NCI-H1930 (cell line): ENCODE measurements at places on chromosomes 1 and 21.

DNA sequence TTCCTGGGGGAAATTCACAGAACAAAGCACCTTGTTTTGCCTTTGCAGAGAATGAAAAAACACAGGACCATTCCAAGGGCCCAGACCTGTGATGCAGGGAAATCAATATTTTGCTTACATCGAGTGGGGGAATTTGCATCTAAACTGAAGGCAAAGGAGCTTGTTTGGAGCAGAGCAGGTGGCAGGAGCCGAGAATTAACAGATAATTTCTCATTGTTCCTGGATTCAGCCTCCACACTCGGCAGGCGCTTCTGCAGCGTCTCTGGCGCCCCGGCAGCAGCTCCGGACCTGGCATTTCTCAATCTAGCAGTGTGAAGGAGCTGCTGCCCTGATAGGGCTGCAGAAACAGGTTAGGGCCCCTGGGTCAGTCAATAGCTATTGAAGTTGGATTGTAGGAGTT is 2.0 kb upstream of the SYT6 start:
- no peak for DNase-seq

DNA sequence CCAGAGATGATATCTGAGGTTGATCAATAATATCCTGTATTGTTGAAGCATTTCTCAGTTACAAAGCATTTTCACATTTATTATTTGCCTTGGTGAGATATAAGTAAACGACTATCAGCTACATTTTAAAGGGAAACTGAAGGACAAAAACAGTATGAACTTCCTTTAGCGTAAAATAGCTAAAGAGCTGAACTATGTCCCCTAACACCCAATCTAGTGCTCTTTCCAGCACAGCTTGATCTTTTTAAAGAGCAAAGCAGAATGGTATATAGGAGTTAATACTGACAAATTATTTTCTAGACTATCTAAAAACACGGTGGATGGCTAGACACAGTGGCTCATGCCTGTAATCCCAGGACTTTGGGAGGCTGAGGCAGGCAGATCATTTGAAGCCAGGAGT is 3.5 kb downstream of the TRIM33 start:
- no peak for DNase-seq

GRCh38 chr1:82785268-82785790 is 984.6 kb downstream of the ADGRL2 start:
- DNase-seq: no peak

- no peak for DNase-seq
Measured at GRCh38 chr1:32200226-32201010, at the start of gene CCDC28B. Gene CCDC28B, plus strand, starts transcription at chr1:32200595. Its CDS starts 1,341 bp downstream, at chr1:32201936.

- DNase-seq: no peak
Measured at GRCh38 chr1:211068976-211069375, 65.0 kb downstream of the KCNH1 start.

GRCh38 chr1:81314513-81315233 is 486.1 kb upstream of the ADGRL2 start:
- no peak for DNase-seq

DNA sequence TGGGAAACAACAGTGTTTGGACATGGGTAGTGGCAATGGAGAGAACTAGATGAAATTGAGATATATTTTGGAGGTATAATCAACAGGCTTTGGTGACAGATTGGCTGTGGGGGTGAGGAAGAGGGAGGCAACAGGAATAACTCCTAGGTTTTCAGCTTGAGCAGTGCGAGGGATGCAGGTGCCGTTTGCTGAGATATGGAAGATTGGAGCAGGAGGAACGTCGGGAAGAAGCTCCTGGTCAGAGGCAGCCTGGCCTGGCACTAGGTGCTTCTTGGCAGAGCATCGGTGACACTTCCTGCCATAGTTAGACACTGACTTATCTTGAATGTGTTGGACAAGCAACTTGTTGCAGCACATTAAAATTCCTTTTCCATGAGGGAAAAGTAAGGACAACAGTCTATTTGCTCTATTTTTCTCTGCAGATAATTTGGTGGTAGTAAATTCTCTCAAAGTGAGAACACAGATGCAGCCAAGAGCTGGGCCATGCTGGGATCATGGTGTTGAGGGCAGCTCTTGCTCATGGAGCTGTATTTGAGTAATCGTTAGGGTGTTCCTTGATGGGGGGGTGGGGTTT is 21.5 kb upstream of the MYSM1 start:
- DNase-seq: no peak

- DNase-seq: no peak
Measured at GRCh38 chr1:30274173-30274970, 449.0 kb downstream of the MATN1 start.

GRCh38 chr1:10538646-10539355 is 64.1 kb downstream of the PEX14 start:
- no peak for DNase-seq

GRCh38 chr21:35197191-35197590 is 148.1 kb upstream of the RUNX1 start:
- no peak for DNase-seq

GRCh38 chr1:200265881-200266280 is 144.0 kb downstream of the ZNF281 start:
- DNase-seq: no peak

- no peak for DNase-seq
Measured at GRCh38 chr1:237684236-237684635, 206.5 kb downstream of the ZP4 start.

GRCh38 chr21:43664358-43664757 is 5.0 kb downstream of the RRP1B start:
- DNase-seq: no peak

GRCh38 chr21:34795175-34795547 is 126.4 kb downstream of the CLIC6 start:
- DNase-seq: no peak

- no peak for DNase-seq
Measured at GRCh38 chr1:1422465-1423244, 1.6 kb upstream of the ANKRD65 start.

DNA sequence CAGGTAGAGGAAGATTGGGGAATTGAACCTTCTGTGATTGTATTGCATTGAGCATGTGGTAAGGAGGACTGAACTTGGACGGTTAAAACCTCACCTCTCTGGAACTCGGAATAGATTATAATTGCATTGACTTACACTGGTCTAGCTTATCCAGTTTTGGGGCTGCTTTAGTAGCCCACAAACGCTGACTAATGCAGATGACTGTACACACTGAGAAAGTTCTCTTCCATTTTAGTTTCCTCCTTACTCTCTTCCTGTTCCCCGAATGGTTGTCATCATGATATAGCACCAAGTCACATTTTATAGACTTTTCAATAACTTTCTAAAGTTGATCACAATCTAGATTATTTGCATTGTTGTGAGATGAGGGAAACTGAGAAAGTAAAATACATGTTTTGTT is 78.2 kb downstream of the NFIA start:
- no peak for DNase-seq

DNA sequence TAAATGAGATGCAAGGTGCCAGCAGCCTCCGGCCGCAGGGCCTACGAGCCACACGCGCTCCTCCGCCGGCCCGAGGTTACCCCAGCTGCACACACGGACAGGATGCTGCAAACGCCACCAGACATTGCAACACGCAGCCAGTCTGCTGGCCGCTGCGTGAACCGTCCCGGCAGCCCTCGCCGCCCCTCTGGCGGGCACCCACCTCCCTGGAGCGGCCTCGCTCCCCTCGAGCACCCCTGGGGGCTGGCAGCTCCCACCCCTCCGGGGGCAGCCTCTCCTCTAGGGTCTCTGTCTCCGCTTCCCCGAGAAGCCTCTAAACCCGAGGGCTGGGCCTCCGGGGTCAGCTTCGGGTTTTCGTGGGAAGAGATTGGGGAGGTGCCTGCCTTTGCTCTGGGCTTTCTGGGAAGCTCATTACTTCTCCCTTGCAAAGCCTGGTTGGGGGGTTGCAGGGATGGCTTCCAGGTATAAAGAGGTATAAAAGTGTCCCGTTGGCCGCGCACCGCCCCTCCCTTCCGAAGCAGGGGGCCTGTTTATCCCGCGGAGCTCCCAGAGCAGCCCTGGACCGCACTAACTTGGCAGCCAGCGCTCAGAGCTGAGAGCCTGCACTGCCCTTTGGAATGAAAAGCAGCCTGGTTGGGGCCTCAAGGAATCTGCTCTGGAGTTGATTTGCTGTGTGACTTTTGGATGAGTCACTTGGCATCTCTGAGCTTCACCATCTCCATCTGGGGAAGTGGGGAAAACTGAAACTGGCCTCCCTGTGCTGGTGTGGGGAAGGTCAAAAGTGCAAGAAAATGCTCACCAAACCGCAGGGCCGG is 21.8 kb downstream of the DHRS3 start:
- no peak for DNase-seq

DNA sequence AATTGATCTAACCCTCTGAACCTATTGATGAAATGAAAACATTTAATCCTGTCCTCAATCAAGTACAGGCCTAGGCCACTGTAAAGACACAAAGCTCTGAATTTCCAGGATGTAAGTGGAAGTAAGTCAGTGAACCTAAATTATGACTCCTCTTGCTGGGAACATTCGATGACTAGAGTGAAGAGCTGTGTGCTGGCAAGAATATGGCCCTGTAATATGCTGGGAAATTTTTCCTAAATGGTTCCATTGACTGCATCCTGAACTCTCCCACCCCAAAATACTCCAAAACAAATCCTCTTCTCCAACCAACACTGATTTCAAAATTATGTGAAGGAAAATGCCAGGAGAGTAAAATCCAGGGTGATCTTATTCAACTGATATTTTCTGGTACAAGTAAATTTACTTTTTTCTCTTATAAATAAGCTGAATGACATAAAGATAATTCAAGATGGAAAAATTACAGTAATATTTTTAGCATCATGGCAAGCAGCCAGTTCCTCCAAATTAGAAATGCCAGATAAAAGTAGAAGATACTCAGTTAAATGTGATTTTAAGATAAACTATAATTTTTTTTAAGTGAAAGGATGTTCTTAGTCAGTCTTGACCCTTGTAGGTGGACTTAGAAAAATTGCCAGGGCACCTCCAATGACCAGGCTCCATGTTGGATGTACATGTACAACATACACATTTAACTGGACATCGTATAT is 269.4 kb downstream of the PTGER3 start:
- no peak for DNase-seq

DNA sequence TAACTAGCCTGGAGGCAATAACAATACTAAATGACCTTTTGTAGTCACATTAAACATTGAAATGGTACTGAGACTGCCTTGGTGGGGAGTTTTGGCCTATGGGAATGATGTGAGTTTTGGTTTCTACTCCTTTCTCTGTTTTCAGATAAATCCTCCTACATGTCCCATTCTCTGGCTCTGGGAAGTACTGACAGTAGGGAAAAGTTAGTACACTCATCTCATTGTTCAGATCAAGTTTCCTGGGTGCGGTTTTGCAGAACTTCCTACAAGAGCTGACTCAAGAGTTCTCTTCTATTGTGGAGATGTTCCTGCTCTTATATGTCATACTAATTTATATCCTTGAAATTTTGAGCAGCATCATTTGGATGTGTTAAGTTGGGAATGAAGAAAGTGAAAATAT is 74.2 kb upstream of the MACF1 start:
- no peak for DNase-seq

DNA sequence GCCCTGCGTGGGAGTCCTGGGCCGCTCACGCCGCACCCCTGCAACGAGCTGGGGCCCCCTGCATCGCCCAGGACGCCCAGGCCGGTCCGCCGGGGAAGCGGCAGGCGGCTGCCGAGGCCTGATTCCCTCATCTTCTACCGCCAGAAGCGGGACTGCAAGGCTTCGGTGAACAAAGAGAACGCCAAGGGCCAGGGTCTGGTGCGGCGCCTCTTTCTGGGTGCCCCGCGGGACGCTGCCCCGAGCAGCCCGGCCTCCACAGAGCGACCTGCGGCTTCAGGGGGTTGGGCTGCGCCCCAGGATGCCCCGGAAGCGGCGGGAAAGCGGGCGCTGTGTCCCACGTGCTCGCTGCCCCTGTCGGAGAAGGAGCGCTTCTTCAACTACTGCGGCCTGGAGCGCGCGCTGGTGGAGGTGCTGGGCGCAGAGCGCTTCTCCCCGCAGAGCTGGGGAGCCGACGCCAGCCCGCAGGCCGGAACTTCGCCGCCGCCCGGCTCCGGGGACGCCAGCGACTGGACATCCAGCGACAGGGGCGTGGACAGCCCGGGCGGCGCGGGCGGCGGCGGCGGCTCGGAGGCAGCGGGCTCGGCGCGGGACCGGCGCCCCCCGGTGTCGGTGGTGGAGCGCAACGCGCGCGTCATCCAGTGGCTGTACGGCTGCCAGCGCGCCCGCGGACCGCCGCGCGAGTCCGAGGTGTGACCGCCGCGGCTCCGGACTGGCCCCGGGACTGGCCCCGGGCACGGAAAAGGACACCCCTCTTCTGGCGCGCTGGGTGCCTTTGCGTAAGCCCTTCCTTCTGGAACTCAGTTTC is 2.7 kb downstream of the FAM110D start:
- DNase-seq: peak; percentile 50

DNA sequence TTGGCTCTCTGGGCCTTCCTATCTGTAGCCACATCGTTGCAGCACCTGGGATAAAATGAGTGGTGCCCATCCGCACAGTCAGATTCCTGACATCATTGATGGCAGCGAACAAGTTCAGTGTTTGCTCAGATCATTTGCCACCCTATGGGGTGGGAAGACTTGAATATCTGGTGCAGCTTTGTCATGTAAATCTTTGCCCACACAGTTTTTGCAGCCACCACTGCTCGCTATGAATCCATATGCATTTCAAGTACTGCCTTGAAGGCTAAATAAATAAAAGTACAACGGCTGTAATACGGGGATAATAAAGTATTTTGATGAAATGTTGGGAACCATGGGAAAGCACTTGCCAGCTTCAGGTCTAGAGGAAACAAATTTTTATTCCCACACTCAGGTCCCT is 56.3 kb upstream of the COA6 start:
- no peak for DNase-seq

DNA sequence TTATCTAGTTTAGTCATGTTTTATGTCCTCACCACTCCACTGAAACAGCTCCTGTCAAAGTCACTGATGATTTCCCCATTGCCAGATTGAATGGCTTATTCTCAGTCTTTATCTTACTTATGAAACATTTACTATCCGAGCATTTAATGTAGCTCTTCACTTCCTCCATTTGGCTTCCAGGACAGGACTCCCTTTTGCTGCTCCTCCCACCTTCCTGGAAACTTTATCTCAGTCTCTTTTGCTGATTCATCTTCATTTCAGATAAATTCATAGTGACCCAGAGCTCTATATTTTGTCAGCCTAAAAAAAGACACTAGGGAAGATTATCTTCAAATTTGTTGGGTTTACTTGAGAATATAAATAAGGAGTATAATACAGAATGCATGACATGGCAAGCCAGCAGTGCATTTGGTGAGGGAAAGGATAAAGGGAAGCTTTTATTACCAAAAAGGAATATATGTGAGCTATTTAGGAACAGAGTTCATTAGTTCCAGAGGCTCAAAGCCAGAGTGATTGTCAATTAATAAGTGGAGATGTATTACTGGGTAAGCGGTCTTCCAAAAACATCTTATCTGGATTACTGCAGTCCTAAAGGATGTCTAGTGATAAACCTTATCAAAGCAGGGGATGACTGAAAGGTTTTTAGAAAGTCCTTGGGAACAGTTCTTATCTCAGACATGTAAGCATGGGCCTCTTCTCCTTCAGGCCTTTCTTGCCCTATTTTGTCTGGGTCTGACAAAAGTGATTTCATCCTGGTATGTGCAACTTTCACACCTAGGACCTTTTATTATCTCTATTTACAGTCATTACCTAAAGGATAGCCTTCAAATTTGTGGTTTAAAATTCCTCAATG is 25.6 kb downstream of the IL23R start:
- no peak for DNase-seq

- no peak for DNase-seq
Measured at GRCh38 chr1:29330856-29331255, 94.5 kb downstream of the PTPRU start.
